ENCODE measurements at places on chromosomes 7 and 10.

GRCh38 chr7:78222001-78222751 is 423.6 kb downstream of the PHTF2 start:
- no peak for DNase-seq

- no peak for DNase-seq
These were observed 10.8 kb upstream of the GPNMB start for GRCh38 chr7:23235813-23236221.

- no peak for DNase-seq
These were observed 36.0 kb upstream of the DGKI start for GRCh38 chr7:137882806-137883205.

- no peak for DNase-seq
These were observed 47.6 kb downstream of the PRKG1 start for GRCh38 chr10:51121861-51122260.

DNA sequence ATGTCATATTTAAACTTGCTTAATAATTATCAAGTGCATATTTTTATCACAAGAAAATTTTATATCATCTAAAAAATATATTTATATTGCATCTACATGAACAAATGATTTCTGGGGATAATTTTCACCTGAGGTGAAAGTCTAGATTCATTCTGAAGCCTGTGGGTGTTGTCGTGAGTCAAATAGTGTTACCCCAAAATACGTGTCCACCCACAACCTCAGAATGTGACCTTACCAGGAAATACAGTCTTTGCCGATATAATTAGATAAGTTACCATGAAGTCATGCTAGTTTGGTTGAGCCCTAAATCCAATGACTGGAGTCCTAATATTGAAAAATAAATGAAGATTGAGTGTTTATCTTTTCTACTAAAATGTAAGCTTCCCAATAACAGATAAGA is 203.0 kb upstream of the MDFIC start:
- DNase-seq: no peak

DNA sequence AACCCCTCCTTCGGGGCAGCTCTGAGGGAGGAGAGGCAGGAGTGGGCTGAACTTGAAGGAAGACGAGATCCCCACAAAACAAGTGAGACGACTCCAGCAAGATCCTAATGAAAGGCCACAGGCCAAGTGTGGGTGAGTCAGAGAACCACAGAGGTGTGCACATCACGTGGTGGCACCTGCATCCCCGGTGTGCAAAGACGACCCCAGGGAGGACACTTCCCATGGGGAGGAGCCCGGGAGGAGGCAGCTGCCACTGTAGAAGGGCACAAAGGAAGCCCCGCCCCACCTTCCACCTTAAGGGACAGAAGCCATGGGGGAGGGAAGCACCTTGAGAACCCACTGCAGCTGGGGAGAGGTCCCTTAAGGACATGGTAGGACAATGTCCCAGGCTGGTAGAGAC is 45.7 kb downstream of the ESYT2 start:
- DNase-seq: no peak

GRCh38 chr10:43376828-43377423 is 5.5 kb downstream of the FXYD4 start:
- DNase-seq: no peak

DNA sequence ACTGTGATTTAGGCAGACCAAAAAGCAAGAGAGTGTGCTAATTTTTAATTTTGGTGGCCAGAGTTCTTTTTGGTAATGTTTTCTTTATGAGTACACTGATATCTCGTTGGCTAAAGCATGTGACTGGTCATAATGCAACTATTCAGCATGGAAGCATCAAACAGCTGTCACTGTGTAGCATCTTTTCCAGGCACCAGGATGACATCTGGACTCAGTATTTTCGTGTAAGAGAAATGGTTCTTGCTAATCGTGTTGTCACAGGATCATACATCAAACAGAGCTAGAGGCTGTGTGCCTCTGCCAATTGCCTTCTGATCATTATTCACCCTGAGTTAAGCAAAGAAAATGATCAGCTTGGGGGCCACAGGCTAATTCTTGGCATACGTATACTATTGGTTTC is 118.9 kb downstream of the SND1 start:
- no peak for DNase-seq

DNA sequence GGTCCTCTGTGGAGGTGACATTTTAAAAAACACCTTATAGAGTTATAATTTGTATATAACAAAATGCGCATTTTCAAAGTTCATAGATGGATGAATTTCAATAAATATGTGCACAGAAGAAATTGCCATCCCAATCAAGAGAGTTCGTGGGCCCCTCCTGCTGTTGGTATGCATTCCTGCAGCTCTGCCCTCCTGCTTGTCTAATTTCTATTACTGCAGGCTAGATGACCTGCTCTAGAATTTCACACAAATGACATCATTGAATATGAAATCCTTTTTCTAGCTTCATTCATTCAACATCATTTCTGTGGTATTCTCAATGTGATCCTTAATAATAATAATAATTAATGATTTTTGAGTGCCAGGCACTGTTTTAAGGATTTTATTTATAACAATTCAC is 348.2 kb downstream of the SDK1 start:
- no peak for DNase-seq

GRCh38 chr10:48494611-48495010 is 110.3 kb downstream of the ARHGAP22 start:
- no peak for DNase-seq

DNA sequence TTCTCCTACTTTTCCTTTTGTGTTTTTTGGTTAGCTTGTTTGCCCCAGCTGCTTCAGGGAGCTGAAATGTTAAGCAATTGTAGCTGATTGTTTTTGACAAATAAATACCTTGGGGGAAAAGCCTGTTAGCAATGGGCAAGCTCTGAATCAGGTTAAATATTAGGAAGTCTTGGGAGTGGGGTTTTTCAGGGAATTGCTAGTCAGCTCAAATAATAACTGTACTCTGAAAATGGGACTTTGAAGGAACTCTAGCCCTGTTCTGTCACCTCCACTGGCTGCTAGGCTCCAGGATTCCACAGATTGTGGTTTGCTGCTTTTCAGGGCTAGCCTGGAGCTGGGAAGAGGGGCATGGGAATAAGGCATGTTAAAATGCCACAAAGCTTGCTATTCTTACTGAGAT is 39.5 kb downstream of the ADK start:
- DNase-seq: no peak

- no peak for DNase-seq
These were observed 214.1 kb downstream of the CAMK1D start for GRCh38 chr10:12563489-12563888.

DNA sequence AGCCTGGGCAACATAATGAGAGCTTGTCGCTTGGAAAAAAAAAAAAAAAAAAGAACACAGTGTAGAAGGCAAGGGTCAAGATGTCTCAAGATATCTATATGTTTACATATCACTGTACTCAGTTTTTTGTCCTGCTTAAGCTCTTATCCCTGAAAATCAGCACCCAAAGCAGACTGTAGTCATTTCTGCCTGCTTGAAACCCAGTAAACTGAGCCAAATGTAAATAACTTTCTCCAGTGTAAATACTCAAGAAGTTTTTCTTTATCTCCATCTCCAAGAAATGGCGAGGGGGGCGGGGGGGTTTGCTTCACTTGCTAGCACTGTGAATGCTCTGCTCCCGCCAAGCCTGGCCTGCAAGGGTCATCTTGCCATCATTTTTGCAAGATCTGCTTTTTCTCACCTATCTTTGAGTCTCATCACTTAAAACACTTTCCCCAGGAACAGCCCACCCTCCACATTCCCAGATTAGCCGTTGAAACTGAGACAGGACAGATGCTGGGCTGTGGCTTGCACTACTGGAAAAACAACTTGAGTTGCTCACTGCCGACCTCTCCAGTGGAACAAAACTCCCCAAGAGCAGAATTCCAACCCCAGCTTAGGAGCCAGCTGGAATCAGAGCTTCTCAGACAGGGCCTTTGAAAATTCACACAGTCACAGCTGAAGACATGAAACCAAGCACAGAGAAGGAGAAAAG is 54.6 kb downstream of the AFAP1L2 start:
- DNase-seq: no peak

DNA sequence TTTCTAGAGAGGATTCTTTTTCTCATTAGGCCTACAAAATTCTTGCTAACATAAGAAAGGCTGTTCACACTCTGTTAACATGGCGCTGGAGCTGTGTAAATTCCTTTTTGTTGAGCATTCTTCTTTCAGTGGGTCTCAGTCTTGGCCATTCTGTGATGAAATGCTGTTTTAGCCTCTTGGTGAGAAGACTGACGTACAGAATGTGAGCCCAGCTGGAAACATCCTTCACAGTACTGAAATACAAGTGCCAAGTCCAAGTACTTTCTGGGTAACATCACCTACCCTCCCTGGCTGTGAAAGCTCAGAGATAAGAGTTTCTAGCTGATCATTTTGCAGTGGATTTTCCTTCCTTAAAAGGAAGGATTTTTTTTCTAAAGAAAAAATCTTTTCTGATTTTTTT is 231.8 kb downstream of the AHR start:
- DNase-seq: no peak

- DNase-seq: no peak
These were observed 148.7 kb upstream of the PPP2R2D start for GRCh38 chr10:131751827-131752775.

DNA sequence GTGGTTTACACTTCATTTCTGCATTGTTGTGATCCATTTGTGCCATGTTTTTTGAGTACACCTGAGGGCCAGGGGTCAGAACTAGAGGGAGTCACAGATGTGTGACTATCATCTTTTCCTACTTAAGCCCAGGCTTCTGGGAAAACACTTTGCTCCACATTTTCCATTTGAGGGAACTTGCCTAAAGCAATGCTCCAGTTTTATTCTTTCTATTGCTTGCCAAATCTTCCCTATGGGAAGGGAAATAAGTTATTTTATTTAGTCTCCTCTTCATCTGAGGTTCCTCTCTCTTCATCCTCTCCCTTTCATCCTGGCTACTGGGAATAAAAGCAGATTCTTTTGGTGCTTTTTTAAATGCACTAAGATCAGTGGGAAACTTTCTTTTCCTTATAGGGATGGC is 179.9 kb upstream of the PRSS58 start:
- DNase-seq: no peak

DNA sequence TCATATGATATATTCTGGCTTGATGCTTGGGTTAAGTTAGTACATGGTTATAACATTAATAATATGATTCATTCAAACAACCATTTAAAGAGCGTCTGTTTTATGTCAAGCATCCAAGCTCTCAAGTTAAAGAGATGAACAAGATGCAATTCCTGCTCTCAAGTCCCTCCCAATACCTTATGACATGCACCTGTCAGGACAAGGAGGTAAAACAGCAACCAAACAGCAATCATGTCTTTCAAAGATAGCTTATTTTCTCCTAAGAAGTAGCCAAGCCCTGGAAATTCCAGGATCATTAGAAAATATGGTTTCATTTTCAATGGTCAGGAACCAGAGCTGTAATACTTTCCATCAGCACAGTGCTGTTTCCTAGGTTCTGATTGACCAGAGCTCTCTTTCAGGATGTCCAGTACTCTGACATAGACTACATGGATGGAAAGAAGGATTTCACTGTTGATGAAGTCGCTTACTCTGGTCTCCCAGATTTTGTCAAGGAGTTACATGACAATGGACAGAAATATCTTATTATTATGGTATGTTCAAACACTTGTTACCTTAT is 29.0 kb downstream of the MGAM2 start:
- DNase-seq: no peak

DNA sequence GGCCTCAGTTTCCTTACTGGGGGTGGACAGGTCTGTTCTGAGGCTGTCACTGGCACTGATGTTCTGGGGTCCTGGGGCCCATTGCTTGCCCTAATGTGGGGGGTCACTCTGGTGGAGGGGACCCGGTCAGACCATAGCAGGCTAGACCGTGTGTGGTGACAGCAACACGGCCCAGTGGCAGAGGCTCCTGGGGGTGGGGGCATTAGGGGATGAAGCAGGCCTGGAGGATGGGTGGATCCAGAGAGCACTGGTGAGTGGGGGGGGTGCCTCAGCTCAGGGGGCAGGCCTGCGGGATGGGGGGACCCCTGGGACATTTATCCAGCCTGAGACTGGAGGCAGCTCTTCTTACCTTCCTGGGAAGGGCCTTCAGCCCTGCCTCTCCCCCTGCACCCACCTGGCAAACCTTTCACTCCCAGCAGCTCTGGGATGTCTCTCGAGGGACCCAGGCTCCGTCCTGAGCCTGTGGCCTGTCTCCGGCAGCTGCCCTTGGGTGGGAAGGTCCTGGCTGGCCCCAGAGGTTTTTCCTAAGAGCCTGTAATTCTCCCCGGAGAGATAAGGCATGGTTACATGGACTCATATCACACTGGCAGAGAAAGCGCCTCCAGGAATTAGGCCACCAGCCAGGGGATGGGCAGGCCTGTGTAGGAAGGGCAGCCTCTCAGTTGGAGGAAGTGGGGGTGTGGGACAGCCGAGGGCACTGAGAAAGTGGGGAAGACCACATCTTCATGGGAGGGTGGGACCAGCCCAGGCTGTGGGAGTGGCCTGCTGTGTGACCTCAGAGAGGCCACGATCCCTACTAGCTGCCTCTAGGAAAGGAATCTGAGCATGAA is 147.7 kb downstream of the UBE2H start:
- DNase-seq: no peak

GRCh38 chr10:89921403-89921802 is 220.0 kb downstream of the KIF20B start:
- no peak for DNase-seq

DNA sequence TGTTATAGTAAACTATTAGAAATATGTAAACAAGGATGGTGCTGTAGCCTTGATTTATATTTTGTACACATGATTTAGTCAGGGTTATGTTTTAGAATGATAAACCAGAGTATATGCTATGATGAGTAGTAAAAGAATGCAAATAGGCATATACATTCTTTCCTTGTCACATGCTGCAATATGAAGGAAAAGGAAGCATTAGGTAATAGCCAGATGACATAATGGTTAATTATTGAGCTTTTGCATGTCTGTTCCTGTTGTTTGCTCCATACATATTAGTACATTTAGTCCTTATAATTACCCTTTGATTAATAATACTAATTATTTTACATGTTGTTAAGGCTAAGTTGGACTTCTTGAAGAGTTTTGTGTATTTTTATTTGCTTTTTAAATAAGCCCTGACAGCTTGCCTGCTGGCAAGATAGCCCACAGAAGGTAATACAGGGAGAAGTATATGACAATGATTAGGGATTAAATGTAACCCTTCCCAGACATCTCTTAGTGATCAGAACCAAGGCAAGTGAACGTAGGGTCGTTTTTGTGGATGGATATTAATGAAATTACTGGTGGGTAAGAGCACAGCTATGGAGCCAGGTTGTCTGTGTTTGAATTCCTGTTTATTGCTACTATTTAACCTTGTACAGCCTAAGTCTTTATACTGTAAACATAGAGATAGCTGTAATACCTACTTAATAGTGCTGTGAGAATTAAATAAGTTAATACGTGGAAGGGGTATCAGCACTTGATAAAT is 68.4 kb downstream of the PHTF2 start:
- no peak for DNase-seq

GRCh38 chr7:106600569-106601373 is 60.2 kb downstream of the CCDC71L start:
- DNase-seq: no peak

- DNase-seq: no peak
These were observed 25.7 kb downstream of the TMEM176A start for GRCh38 chr7:150826061-150826849.
